ENCODE measurements at places on chromosomes 12 and 14.
A peak's percentile ranks its signal among the peaks of the same experiment; 100 is the strongest.

GRCh38 chr12:666766-667308 lies 3.6 kb upstream of the NINJ2 start:
- DNase-seq: peak; percentile 79

GRCh38 chr14:61747342-61747741 lies 14.9 kb upstream of the SNAPC1 start:
- DNase-seq: no peak

GRCh38 chr12:47164724-47165439 lies 85.1 kb upstream of the AMIGO2 start:
- no peak for DNase-seq

- DNase-seq: no peak
Measured at GRCh38 chr14:36513012-36513420, 7.0 kb downstream of the NKX2-1 start.

GRCh38 chr14:38947343-38947742 lies 155.7 kb downstream of the SEC23A start:
- no peak for DNase-seq

- DNase-seq: no peak
Measured at GRCh38 chr14:51448831-51449670, 202.7 kb upstream of the FRMD6 start.

DNA sequence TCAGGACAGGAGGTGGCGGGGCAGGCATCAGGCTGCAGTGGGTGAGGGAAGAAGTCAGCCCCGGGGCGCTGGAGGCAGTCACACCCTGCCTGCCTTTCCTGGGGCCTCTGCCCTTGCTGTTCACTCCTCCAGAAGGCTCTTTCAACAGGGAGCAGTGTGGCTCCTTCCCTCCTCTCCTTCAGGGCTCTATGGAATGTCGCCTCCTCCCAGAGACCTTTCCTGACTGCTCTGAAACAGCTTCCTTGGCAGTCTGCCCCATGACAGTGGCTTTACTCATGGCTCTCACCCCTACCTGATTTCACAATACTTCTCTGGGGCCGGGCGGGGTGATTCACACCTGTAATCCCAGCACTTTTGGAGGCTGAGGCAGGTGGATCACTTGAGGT lies 7.1 kb downstream of the RHOF start:
- no peak for DNase-seq

GRCh38 chr12:102232036-102232435 lies 34.4 kb upstream of the PMCH start:
- DNase-seq: no peak

DNA sequence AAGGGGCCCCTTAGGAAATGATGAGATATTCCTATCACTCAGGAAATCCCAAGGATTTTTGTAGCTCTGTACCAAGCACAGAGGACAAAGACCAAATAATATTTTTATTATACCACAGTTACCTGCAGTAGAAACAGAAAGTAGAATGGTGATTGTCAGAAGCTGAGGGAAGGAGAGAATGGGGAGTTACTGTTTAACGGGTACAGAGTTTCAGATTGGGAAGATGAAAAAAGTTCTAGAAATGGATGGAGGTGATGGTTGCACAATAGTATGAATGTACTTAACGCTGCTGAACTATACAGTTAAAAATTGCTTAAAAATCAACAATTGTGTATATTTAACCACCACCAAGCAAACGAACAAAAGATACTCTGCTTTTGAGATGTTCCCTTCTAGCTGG lies 24.1 kb downstream of the FLVCR2 start:
- DNase-seq: no peak

- DNase-seq: no peak
Measured at GRCh38 chr12:104414581-104415341, 42.0 kb upstream of the CHST11 start.

DNA sequence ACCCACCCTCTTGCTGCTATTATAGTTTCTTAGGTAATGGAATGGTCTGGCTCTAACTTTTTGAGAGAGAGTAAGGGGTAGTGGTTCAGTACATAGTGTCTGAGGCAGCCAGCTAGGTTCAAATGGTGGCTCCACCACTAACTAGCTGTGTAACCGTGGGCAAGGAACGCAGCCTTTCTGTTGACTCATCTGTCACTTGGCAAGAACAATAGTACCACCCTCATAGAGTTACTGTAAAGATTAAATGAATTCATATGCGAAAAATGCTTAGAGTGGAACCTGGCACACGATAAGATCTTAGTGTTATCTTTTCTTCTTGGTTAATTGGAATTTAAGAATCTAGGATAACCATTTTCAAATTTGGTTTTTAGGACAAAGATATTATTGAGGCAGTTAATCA lies 14.0 kb downstream of the CCDC62 start:
- no peak for DNase-seq

DNA sequence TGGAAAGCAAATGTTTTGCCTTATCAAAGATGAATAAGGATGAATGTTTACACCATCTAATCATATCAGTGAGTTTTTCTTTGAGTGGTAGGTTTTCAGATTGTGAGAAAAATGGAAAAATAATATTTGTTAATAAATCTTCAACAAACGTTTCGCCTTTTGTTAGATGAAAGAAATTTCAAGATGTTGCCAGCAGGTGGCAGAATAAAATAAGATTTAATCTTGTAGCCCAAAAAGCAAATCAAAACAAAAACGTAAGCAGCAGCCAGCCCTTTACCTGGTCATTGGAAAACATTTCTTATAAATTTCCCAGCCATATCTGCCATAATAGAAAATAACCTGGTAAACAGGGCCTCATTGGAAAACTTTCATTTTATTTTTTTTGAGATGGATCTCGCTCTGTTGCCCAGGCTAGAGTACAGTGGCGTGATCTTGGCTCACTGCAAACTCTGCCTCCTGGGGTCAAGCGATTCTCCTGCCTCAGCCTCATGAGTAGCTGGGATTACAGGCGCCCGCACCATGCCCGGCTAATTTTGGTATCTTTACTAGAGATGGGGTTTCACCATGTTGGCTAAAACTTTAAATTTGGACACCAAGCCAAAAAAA lies 15.4 kb upstream of the TMEM120B start:
- DNase-seq: peak; percentile 61

DNA sequence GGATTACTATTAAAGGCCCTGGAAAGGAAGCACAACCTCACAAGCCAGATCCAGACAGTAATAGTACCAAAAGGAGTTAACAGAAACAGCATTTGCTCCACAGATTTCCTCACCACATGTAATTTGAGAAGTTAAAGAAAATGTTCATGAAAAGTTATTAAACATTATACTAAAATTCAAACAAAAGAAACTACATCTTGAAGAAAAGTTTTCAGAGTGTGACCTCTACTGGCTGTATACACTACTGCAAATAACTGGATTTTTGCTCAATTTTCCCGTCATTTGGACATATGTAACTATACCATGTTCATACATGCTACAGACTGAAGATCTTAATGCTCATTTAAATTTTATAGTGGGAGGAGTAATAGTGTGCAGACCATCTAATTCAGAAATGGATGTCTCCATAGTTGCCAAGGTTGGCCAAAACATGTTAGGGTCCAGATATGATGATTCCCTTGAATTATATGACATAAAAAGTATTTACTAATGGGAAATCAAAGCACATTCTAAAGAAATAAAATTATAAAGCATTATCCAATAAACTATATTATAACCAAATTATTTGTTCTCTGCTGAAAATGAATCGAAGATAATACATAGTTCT lies 5.6 kb downstream of the KRR1 start:
- no peak for DNase-seq

- no peak for DNase-seq
Measured at GRCh38 chr12:92623386-92623785, 79.4 kb upstream of the PLEKHG7 start.

DNA sequence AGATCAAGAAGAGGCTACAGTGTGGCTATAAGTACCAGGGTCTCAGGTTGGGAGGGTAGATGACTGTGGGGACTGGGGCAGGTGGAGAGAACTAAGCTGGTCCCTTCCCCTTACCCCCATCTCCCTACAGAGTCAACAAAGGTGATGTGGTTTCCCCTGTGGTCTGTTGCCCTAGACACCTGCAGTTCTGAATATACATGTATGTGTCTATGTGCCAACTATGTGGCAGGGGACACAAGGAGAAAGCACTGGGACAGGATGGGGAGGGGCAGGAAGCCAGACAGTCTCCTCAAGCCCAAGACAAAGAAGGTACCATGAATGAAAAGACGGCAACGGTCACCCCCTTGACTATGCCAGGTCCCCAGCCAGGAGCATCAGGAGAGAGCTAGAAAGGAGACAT lies 4.5 kb upstream of the HDAC7 start:
- DNase-seq: peak; percentile 40

GRCh38 chr12:65892841-65893251 lies 68.6 kb downstream of the HMGA2 start:
- DNase-seq: peak; percentile 7

DNA sequence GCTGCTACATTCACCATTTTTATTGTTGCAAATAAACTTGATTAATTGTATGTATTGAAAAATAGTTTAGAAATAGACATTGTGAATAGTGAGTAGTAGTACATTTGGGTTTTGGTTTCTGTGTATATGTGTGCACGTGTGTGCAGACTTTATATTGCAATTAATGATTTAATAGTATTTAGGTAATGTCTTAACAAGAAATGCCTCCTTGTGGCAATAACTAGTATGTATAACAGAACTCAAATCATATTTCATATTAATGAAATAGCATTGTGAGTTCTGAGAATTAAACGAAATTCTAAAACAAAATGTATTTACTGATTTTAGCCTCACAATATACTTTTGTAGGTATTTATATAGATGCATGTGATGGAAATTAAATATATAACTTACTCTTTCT lies 100.1 kb downstream of the SCAF11 start:
- DNase-seq: no peak

- peak; percentile 27 for DNase-seq
Measured at GRCh38 chr12:95763809-95764253, 26.7 kb downstream of the NTN4 start.

DNA sequence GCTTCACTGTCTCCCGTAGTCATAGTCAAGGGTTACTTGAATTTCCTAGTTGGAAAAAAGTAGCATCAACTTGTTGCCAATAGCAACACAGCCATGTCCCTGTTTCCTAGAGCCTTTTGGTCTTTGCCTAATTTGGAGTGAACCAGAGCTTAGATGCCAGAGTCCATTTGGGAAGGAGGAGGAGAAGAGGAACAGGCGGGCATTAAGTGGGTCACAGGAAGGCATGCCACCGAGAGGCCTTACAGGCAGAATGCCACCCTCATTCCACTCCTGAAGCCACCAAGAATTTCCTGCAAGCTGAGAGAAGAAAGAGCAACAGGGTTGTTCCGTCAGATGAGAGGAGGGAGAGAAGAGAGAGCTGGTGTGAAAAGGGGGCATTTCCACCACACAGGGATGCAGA lies 339.5 kb downstream of the DPF3 start:
- no peak for DNase-seq

Data from activated CD4-positive, alpha-beta T cell treated with anti-CD3 and anti-CD28 coated beads, Interleukin-10, Interleukin-2, amounts not matched to agents 100 ng/mL and 50 ng/mL, durations not matched to agents 16 hours and 8 hours (primary cell).